ENCODE measurements at places on chromosomes 1 and 21. TPM values are rescaled to one million over a fixed set of nuclear protein-coding genes. Genes with fewer than 3 reads are reported as not detected.

GRCh38 chr1:187267827-187268226 lies 439.1 kb downstream of the PLA2G4A start:
- no peaks in the 10 kb centered on the region for H3K36me3 ChIP-seq
- DNase-seq = no peak
- no peaks in the 10 kb centered on the region for H3K27me3 ChIP-seq
- H3K27ac ChIP-seq = no peak overlapping the region
- no peak overlapping the region for H3K4me3 ChIP-seq

DNA sequence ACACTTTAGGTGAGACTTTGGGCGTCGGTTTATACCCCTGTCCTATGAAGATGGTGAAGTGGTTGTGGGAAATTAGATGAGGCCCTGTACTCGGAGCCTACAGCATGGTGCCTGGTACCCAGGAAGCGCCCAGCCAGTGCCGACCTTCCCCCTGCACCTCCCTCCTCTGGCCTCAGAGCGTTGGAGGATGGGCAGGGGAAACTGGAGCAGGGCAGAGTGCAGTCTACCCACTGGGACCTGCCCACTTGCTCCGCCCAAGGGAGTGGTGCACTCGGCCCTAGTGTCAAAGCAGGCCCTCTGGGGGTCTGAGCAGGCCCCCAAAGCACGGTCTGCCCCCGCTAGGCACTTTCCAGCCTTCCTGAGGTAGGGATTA lies 13.0 kb upstream of the TTC22 start:
- DNase-seq = peak; percentile 3
- no peaks in the 10 kb centered on the region for H3K27me3 ChIP-seq
- no peak overlapping the region for H3K4me3 ChIP-seq
- H3K27ac ChIP-seq = no peak overlapping the region
- no peaks in the 10 kb centered on the region for H3K4me1 ChIP-seq
- no peaks in the 10 kb centered on the region for H3K36me3 ChIP-seq

- no peaks in the 10 kb centered on the region for H3K36me3 ChIP-seq
- no peaks in the 10 kb centered on the region for H3K27me3 ChIP-seq
These were observed 11.2 kb upstream of the H3-3A start for GRCh38 chr1:226051365-226051764.

DNA sequence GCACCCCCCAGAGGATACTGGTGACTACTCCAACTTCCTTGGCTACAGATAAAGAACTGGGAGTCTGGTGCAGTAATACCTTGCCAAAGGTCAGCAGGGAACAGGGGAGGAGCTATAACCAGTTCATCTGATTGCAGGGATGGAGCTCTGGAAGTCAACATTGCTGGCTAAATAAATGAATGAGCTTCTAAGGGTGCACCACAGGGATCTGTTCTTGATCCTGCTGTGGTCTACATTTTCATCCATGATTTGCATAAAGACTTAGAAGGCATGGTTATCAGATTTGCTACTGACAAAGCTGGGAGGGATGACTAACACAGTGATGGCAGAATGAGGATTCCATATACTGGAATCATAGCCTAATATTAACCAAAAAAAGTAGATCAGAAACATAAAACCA lies 18.3 kb downstream of the PLEKHA6 start:
- no peak overlapping the region for H3K27ac ChIP-seq
- DNase-seq = peak; percentile 41
- no peaks in the 10 kb centered on the region for H3K36me3 ChIP-seq

DNA sequence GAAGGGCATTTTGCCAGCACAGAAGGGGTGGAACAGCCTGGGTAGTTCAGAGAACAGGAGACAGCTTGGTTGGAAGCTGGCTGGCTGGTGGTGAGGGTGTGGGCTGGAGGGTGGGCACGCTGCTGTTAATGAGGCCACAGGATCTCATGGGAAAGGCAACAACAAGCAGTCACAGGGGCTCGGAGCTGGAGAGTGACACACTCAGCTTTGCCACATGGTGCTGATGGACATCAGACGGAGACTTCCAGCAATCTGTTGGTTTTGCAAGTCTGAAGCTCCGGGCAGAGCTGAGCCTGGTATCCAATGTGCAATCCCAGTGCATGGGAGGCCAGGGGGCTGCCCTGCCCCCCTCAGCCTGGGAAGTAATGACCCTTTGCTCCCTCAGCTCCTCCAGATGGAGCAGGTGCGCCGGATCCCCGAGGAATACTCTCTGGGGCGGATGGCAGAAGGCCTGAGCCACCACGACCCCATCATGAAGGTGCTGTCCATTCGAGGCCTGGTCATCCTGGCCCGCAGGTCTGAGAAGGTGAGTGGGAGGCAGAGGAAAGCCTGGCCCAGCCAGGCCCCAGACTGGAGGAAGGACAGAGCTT lies 15.6 kb upstream of the TTC4 start:
- H3K27ac ChIP-seq = no peak overlapping the region
- no peaks in the 10 kb centered on the region for H3K4me1 ChIP-seq
- no peak overlapping the region for H3K4me3 ChIP-seq
- no peaks in the 10 kb centered on the region for H3K36me3 ChIP-seq

DNA sequence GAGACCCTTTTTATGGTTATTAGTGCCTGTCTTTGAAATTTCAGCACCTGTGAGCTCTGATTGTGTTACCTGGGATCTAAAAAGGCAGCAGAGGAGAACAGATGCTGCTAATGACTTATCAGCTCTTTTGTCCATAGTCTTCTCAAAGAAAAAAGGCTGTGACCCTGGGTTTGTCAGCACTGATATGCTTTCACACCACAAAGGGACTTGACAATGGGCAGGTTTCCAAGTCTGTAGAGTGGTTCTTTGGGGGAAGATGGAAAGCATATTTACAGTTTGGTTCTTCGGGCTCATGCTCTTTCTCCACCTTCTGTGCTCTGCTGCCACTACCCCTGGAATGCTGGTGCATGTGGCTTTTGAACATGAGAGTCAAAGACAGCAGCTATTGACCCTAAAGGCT lies 32.0 kb downstream of the DNAJC6 start:
- no peak for DNase-seq
- H3K4me1 ChIP-seq = no peaks in the 10 kb centered on the region
- no peak overlapping the region for H3K27ac ChIP-seq

DNA sequence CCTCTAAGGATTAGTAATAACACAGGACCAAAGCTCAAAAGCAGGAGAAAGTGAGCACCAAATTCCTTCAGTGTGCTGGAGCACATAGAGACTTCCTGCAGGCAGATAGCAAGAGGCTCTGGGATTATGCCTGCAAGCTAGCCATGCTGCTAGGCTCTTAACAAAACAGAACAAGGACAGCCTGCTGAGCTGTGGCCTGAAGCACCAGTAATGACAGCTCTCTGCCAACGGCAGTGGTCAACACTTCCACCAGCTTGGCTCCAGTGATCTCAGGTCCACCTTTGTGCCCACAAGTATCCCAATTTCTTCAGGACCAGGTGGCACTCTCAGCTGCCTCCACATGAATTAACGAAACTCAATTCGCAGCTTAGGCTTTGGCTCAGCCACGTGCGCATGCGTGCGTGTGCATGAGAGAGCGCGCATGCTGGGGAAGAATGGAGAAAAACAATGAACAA lies 64.2 kb downstream of the SLC45A1 start:
- peak overlapping the region; percentile 8 for H3K27ac ChIP-seq
- DNase-seq = no peak
- no peaks in the 10 kb centered on the region for H3K36me3 ChIP-seq
- H3K4me3 ChIP-seq = no peak overlapping the region
- no peaks in the 10 kb centered on the region for H3K27me3 ChIP-seq

DNA sequence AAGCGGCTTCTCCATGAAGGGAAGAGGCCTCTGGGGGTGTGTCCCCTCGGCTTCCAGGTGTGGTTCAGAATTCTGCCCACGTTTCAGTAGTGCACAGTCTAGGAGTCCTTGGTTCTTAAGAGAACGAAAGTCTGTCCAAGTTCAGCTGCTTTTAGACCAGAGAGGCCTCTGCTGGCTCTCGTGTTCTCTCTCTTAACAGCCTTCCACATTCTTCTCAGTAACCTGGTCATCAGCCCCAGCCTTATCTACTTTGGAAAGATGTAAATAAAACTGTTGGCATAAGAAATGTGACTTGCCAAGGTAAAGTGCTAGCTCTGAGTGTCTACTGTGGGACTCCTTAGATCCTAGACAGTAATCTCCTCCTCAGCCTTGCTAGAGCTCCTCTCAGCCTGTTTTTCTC lies 15.3 kb upstream of the STUM start:
- H3K4me3 ChIP-seq = no peak overlapping the region
- no peaks in the 10 kb centered on the region for H3K36me3 ChIP-seq
- no peak overlapping the region for H3K27ac ChIP-seq
- peak; percentile 30 for DNase-seq
- peaks cover 9% of the 10 kb centered on the region for H3K4me1 ChIP-seq
- H3K27me3 ChIP-seq = no peaks in the 10 kb centered on the region

DNA sequence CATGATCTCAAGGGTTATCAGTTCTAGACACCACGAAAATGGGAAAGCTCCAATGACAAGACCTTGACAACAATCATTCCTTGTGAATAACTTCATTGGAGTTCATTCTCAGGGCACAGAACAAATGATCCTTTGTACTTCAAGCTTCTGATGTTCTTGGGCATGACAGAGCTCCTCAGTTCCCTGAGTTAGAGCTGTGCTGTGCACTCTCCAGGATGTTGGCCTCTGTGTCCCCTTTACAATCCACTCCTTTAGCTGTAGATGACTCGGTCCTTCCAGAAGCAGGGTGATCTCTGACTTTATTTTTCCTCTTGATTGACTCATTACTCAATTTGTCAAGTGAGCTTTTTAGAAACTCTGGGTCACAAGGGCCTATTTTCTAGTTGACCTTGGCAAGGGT lies 3.9 kb upstream of the FAM78B start:
- no peak overlapping the region for H3K4me3 ChIP-seq
- H3K4me1 ChIP-seq = peaks cover 2% of the 10 kb centered on the region
- no peak for DNase-seq

Gene MYOCOS
- not detected for total RNA-seq

Gene DTL
- total RNA-seq = 5.7 TPM

Gene CLSTN1
- 47.7 TPM for total RNA-seq

Gene DCST1
- total RNA-seq = not detected

Gene SPRR2A
- total RNA-seq = not detected

Measured in hepatocyte (in vitro differentiated cells).